ENCODE measurements at places on chromosomes 3 and 15.

DNA sequence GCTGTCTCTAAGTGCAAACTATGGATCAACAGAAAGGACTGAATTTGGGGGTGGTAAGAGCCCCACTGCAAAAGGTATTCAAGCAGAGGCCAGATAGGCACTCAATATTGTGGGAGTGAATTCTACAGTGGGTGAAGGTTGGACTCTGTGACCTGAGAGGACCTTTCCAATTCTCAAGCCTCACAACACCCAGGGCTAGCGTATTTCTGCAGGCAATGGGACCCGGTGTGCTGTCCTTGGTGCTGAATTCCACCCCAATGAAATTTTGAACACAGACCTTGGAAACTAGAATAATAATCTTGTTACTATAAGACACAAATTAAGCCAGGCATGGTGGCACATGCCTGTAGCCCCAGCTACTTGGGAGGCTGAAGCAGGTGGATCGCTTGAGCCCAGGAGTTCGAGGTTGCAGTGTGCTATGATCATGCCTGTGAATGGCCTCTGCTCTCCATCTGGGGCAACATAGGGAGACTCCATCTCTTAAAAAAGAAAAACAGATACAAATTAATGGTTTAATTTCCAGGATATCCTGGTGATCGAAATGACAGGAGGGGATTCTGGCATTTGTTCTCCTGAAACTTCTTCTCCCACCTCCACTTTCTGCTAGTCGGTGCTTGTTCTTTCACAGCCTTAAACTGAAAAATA, 135.4 kb downstream of the RAB11A start:
- no peak for DNase-seq

GRCh38 chr15:92645051-92645631, 10.4 kb downstream of the FAM174B start:
- DNase-seq = no peak

DNA sequence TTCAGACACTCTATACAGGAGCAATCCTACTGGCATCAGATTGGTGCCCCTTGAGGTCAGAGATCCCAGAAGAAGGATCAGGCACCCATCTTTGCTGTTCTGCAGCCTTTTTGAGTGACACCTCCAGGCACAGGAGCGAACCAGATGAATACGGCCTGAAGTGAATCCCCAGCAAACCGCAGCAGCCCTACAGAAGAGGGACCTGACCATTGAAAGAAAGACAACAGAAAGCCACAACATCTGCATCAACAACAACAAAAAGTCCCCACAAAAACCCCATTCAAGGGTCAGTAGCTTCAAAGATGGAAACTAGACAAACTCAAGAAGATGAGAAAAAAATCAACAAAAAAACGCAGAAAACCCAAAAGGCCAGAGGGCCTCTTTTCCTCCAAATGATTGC, 130.4 kb downstream of the PPM1L start:
- DNase-seq = no peak

- DNase-seq = no peak
These were observed 220.3 kb downstream of the LRRN1 start for GRCh38 chr3:4019501-4019900.

- DNase-seq = no peak
These were observed 3.9 kb downstream of the TMED3 start for GRCh38 chr15:79314811-79315210.

DNA sequence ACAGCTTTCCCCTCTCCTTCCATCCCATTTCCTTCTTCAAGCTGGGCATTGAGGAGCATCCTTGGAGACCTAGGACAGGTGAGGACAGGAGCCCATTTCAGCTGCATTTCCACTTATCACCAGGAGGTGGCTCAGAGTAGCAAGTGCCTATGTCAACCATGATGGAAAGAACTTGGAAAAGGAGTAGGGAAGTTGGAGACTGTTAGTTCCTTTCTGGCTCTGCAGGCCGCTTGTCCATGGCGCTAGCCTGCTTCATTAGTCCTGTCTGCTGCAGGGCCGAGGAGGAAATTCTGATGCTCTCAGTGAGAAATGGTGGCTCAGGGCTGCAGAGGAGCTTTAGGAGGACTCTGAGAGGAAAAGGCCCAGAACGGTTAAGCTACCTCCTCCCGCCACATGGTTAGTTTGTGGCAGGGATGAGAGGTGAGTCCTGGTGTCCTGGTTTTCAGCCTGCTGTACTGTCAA, 7.0 kb upstream of the CD276 start:
- peak; percentile 26 for DNase-seq

- no peak for DNase-seq
These were observed 458.6 kb downstream of the PYDC2 start for GRCh38 chr3:191919491-191920026.

DNA sequence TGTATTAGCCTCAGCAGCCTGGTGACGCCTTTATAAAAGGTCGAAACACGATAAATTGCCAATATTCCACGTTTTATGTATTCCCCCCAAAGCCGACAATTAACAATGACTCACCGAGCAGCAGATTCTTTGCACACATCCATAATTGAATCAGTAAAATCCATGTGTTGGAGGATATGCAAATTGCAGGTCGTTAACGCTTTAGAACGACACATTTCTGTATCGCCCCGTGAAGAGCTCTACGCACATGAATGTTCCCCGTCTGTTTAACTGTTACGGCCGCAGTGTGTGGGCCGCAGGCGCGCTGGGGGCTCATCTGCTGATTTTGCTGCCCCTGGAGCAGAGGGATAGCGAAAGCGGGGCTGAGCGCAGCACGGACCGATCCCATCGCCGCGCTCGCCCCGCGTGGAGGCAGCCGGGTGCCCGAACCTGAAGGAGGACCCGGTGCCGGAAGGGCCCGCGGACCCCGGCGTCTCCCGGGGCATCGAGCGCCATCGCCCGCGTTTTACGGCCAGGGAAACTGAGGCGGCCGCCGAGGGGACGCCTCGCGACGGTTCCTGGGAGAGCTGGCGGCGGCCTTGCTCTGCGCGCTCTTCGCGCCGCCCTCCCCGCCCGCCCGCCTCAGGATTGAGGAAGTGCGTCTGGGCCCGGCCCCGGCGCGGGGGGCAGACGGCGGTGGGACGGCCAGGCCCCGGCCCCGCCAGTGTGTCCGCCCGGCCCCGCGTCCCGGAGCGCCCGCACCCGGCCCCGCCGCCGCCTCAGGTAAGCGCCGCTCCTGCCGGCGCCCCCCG, at the start of gene LRRK1:
Gene LRRK1 (plus strand): TSS at position 668 of the 791 bp plus-strand sequence. CDS start 5,276 bp downstream, outside the sequence.
- DNase-seq = no peak

DNA sequence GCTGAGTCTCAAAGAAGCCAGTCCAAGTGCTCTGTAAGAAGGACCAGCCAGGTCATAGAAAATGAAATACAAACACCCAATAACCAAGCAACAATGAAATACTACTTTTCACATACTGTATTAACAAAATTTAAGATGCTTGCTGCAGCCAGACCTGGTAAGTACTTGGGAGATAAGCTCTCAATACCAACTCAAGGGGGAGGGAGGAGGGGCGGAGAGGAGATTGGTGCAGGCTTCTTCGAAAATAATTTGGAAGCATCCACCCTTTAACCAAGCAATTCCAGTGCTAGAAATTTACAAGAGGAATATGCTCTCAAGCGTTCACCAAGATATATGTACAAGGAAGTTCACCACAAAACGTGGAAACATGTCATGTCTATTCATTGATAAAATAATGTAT, 7.6 kb upstream of the LRRC2 start:
- no peak for DNase-seq

- no peak for DNase-seq
These were observed 22.4 kb downstream of the PLA2G4F start for GRCh38 chr15:42133886-42134502.

DNA sequence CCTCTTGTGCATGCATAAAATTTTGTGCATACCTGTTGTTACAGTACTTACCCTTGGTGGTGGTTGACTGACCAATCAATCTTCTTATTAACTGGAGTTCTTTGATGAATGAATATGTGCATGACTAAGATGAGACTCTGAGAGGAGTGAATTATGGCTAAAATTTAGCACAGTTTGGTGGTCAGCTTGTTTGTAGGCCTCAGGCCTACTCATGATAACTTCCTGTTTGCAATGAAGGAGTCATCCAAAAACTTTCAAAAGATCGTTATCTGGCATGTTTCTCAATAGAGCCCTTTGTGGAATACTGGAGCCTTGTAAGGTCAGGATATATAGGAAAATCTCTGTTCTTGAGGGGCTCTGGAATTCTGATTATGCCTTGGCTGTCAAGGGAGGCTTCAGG, 66.5 kb downstream of the LEKR1 start:
- no peak for DNase-seq

DNA sequence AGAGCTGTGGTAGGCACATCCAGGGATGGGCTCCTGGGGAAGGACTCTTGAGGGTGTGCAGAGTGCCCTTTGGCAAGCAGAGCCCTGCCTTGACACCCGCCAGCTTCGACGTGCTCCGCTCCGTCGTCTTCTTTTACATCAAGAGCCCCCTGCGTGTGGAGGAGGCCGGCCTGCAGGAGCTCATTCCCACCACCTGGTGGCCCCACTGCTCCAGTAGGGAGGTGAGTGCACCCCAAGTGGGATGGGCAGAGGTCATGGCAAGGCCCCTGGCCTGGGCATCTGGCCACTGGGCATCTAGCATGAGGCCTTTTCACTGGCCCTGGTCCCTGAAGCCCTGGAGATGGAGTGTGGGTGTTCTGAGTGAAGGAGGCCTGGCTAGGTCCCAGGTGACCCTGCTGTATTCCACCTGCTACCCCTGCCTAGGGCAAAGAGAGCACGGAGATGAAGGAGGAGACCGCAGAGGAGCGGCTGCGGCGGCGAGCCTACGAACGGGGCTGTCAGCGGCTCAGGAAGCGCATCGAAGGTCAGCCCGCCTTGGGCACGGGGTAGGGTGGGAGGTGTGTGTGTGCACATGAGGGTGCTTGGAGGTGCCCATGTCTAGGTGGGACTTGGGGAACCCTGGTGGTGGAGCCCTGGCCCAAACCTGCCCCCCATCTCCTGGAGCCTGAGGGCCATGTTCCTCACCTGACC, 12.2 kb downstream of the RNF123 start:
- no peak for DNase-seq

DNA sequence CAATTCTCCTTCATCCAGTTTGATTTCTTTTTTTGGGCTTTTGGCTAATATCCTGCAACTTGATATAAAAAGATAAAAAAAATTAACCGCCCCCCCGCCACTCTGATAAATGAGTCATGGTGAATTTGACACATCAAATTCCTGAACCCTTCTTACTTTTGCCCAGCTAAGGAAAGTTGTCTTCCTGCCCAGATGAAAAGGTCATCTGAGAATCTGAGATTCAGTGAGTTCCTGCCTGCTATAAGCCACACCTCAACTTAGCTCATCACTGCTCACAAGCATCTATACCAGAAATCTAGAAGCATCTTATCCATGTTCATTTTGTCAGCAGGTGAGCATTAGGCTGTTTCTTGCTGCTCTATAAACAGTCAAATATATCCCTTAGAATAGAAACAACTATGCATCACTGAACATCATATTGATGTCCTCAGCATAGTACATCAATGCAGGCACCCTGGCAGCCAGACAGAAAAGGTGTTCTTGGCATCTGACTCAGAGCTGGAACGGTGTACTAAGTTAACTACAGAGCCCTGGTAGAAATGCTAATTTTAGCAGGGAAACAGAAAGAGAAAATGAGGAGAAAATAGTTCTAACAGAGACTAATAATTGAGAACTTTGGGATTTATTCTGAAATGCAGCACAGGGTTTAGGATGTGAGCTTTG, 77.1 kb downstream of the SEMA6D start:
- DNase-seq = no peak

DNA sequence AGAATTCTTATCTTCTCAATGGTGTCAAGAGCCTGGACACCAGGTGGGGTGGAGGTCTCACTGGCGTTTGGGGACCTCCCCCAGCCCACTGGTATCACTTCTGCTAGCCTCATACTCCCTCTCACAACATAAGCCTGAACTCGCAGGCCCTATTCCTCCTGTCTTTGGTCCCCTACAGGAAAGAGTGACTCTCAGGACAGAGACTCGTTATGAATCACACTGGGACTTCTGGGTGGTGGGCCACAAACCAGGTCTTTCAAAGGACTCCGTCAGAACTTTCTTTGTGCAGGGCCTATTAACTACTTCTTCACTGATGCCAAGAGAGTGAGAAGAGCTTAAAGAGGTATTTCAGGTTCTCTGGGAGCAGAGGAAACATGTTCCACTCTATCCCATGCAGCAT, 100.4 kb downstream of the WDR76 start:
- no peak for DNase-seq

DNA sequence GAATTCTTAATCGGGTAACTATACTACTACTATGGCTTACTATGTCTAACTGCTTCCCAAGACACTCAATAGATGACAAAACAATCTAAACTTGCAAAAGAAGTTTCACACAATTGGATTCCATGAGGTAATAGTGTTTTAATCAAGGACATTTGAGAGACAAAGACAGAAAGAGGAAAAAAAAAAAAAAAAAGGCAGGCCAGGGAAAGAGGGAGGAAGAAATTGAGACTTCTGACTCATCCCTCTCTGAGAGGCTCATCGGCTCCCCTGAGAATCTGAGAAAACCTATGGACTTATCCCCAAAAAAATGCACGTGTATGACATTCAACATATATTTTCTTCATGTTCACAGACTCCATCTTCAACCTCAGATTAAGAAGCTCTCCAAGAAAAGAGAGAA, 61.0 kb downstream of the SCAPER start:
- DNase-seq = no peak

- DNase-seq = no peak
These were observed 37.9 kb downstream of the TUBGCP4 start for GRCh38 chr15:43408789-43409188.

- no peak for DNase-seq
These were observed 43.4 kb downstream of the COLQ start for GRCh38 chr3:15477951-15478639.

GRCh38 chr15:101435761-101436160, 53.7 kb downstream of the PCSK6 start:
- DNase-seq = no peak

GRCh38 chr15:32119694-32120330, 89.5 kb downstream of the CHRNA7 start:
- no peak for DNase-seq

- no peak for DNase-seq
These were observed 19.7 kb downstream of the ALPK3 start for GRCh38 chr15:84836844-84837243.

GRCh38 chr3:52534281-52535183, 875 bp upstream of the NT5DC2 start:
- DNase-seq = no peak

DNA sequence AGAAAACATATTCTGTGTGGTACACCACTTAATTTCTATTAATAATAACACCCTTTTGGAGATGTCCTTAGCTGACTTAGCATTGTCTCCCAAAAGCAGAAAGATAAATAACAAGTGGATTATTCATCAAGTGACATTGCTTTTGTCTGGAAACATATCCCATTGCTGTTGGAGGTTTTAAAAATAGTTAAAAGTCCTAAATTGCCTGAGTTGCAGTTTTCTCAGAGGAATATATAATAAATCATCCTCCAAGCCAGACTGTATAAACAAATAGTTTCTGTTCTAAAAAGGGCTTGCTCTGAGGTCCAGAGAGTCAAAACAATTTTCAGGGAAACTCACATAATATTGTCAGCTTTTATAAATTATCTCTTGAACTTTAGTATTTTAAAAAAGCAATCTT, 60.4 kb upstream of the CD96 start:
- no peak for DNase-seq

DNA sequence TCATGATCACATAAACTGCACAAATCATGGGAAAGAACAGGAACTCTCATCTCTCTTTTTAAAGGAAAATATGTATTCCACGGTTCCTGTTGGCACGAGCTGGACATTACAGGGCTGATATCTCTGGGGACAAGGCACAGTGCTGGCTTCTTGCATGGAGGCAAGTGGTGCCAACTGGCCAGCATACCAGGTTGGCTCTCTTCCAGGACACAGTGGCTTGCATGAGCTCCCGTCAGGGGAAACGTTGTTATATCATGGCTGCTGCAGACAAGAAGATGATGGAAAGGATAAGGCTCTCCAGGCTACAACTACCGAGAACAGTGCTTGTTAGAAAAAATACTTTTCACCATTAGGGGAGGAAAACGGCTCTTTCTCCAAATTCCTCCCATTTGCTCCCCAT, 283.9 kb downstream of the RORA start:
- no peak for DNase-seq

Measured in stimulated activated CD8-positive, alpha-beta memory T cell treated with anti-CD3 and anti-CD28 coated beads, Interleukin-2, amount 100 ng/mL, for 1 hour (primary cell).